ENCODE measurements at places on chromosomes 1 and 21.

DNA sequence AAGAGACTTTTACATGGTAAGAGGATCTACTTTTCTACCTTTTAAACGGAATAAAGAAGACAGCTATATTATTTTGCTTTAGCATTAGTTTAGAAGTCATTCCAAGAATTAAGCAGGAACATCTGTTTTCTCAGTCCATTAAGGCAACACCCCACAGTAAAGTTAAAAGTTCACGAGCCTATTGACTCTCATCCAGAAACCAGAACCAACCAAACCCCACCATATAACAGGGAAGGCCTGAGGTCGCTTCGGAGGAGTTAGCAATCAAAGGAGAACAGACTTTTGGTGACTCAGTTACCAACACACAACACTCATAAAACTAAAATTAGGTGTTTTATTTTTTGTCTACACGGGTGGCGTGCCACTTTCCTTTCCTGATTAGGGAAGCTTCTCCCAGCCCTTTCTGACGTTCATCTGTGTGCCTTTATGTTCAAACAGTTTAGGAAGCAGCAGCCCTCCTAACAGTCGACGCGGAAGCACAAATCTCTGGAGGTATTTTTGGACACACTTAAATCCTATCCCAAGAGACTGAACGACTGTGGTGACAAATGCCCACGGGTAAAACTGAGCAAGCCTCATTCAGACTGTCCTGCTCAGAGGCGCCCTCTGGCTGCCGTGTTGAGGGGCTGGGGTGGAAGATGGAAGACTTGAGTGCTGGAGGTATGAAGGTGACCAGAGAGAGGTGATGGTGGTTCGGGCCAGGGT is 8.6 kb upstream of the PLA2G2C start:
- peak; percentile 35 for DNase-seq

GRCh38 chr1:208565756-208566440 is 321.7 kb upstream of the PLXNA2 start:
- no peak for DNase-seq

GRCh38 chr1:186194107-186194756 is 180.8 kb downstream of the TPR start:
- no peak for DNase-seq

DNA sequence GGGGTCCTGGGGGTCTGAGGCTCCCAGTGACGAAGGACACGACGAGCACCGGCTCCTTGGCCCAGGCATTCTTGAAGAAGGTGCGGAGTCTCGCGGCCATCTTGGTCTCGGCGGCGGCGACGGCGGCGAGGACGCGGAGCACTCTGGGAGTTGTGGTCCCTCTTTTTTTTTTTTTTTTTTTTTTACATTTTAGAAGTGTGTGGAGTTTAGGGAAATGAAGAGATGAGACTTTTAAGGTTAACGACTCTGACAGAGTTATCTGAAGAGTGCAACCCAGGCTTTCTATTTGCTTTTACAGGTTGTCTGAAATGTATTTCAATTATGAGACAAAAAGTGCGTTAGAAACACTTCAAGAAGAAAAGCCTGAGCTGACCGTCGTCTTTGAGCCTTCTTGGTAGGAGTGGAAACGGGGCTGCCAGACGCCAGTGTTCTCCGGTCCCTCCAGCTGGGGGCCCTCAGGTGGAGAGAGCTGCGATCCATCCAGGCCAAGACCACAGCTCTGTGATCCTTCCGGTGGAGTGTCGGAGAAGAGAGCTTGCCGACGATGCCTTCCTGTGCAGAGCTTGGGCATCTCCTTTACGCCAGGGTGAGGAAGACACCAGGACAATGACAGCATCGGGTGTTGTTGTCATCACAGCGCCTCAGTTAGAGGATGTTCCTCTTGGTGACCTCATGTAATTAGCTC is 9.7 kb downstream of the OR2B11 start:
- peak; percentile 49 for DNase-seq

DNA sequence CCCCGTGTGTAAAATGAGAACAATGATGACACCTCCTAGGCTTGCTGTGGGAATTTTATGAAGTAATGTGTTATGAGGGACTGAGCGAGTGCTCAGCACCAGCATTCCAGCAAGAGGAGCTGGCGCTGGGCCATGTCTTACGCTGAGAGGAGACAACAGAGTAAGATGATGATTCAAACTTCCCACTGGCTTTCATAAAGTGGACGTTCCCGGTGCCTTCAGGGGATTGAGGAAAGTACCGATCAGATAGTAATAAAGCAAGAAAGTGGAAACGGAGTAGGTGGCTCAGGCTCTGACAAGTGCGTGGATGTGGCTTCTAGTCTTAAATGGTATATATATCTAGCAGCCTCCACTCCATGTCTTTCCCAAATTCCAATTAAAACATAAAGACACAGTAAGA is 23.8 kb downstream of the EPHA10 start:
- no peak for DNase-seq

GRCh38 chr1:94862718-94863117 is 42.6 kb downstream of the SLC44A3 start:
- DNase-seq: no peak

GRCh38 chr1:157115429-157115838 is 15.8 kb upstream of the ETV3L start:
- no peak for DNase-seq

DNA sequence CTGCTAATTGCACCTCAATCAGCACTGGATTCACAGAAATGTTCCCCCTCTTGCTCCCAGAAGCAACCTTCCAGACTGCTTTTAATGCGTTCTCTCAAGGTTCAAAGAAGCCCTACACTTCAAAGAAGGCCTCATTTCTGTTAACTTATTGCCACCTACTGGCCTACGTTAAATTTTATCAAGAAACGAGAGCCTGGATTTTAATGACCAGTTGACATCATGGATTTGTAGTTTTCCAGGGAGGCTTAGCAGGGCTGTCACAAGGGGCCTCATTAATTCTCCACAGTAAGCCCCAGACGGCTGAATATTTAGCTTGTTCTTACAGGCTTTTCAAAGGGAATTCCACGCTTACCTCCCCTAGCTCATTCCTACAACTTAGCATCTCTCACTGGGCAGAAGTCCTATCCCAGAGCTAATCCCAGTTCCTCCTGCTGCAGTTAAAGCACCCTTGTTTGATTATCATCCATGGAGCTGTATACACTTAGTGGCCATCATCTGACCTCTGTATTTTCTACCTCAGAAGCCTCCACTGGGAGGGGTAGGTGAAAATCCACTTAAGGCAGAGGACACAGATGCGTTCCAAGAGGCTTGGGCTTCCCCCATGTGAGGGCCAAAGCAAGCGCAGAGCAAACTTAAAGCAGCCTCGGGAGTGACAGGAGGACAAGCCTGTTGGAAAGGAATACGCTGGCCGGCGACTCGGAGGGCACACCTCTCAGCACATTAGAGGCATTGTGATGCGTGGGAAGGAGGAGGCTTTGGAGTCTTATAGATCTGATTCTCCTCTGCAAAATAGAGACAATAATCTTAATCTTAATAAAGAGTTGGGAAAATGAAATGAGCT is 32.2 kb upstream of the CYP4X1 start:
- DNase-seq: no peak

GRCh38 chr1:243272401-243272800 is 16.6 kb downstream of the SDCCAG8 start:
- DNase-seq: no peak

DNA sequence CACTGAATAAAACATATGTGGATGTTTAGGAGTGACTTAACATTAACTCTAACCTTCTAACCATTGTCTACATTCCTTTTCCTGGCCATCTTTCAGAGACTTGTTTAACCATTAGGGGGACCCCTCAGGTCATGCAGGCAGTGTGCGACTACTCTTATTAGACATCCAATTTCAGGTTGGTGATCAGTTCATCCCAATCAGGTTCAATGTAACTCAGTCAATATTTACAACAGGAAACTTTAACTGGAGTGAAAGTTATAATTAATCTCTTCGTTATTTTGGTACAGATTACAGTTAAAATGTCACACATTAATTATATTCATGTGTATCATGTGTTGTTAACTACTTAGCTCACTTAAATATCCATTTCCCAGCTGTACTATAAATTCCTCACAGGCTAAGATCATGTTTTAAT is 68.8 kb upstream of the RGS1 start:
- DNase-seq: no peak

DNA sequence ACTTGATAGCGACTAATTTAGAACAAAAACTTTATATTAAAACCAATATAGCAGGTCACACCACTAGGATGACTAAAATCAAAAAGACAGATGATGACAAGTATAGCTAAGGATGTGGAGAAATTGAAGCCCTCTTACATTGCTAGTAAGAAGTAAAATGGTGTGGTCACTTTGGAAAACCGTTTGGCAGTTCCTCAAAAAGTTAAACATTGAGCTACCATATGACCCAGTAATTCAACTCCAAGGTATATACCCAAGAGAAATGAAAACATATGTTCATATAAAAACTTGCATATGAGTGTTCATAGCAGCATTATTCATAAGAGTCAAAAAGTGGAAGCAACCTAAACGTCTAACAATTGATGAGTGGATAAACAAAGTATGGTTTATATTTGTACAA is 13.0 kb upstream of the SERINC2 start:
- no peak for DNase-seq

GRCh38 chr1:7140251-7140650 is 355.0 kb downstream of the CAMTA1 start:
- no peak for DNase-seq

- DNase-seq: no peak
These were observed 34.0 kb downstream of the ARHGEF16 start for GRCh38 chr1:3488432-3488831.

GRCh38 chr1:36256558-36257374 is 32.5 kb downstream of the THRAP3 start:
- no peak for DNase-seq

GRCh38 chr1:27525296-27526272 is 35.6 kb upstream of the WASF2 start:
- peak; percentile 33 for DNase-seq

DNA sequence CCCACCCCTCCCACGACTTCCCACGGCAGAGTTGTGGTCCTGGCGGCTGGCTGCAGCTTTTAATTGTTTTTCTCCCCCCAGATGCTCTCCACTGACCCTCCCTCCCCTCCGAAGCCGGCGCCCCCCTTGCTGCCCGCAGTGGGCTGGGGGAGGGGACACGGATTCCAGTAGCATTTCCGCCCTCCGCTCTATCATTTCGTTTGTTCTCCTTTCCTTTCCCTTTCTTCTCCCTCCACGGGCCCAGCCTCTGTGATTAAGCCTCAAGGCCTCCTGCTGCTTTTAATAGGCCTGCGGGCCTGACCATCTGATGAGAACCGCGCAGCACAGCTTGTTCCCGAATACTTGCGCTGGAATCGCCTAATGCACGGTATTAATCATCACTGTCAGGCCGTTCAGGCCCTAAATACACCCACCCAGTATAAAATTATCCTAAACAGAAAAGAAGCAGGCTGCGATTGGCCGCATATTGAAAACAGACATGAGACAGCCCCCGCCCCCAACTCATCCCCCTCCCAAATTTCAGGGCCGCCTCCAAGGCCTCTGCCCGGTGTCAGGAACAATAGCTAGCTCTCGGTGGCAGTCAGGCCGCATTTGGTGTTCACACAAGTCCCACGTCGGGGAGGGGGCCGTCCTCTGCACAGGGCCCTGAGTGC is 102.0 kb upstream of the ARHGEF16 start:
- DNase-seq: no peak

- no peak for DNase-seq
These were observed 38.8 kb downstream of the EGLN1 start for GRCh38 chr1:231383159-231383860.

DNA sequence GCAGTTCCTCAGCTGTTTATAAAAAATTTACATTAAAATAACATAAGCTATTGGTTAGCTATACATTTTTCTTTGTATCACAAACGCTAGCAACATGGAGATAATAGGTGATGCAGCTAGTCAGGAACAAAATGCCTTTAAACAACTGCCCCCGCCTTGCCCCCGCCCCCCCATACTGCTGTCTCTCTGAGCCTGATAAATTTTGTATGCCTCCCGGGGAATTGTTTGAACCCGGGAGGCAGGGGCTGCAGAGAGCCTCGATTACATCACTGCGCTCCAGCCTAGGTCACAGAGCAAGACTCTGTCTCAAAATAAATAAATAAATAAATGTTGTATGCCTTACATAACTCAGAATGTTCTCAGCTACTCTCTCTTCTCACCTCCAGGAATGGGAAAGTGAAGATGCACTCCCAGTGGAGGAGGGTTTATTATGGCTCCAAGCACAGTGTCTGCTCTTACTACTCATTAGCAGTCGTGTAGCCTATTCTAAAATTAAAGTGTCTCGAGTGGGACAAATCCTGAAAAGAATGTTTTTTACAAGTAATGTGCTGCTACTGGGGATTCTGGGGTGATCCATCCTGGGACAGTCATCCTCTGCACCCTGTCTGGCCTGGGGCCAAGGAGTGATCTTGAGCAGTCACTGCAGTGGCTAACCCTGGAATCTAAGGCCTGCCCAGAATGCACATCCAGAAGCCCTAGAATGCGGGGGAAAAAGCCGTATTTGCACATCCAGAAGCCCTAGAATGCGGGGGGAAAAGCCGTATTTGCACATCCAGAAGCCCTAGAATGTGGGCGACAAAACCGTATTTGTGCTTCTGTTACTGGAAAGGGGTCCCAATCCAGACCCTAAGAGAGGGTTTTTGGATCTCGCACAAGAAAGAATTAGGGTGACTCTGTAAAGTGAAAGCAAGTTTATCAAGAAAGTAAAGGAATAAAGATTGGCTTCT is 39.4 kb upstream of the ZNF496 start:
- DNase-seq: no peak

- DNase-seq: peak; percentile 23
These were observed 73.0 kb downstream of the CCDC18 start for GRCh38 chr1:93253516-93253915.

- DNase-seq: no peak
These were observed 173.7 kb upstream of the FGGY start for GRCh38 chr1:59123081-59123681.

DNA sequence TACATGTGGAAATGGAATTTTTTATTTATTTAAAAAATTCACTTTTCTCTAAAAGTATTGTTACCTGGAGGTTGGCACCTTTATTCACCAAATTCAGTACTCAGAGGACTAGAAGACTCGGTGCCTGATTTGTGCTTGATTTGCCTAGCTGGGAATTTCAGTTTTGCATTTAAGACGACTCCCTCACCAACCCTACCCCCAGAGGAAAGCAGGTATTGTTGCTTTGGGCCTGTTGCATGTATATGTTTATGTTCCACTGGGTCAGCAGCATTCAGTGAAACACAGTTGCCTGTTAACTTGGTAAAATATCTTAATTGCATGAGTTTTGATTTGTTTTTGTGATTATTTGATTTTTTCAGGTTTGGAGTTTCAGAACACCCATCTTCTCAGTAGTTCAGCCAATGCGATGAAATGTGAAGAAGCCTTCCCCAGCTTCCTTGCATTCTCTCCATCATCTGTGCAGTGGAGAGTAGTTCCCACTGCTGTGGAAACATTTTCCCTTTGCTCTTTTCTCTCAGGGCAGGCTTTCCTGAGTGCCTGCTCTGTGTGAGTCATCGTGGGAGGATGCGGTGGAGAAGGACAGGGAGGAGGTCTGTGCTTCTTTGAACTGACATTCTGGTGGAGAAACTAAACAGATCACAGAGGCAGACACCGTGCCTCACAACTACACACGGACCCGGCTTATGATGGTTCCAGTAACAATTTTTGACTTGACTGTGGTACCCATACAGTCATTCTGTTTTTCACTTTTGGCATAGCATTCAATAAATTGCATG is 6.4 kb downstream of the ADARB1 start:
- no peak for DNase-seq

All from NCI-H1092 treated with DMSO at 0.1 percent for 48 hours (cell line).